ENCODE measurements at places on chromosomes 5 and 9.

DNA sequence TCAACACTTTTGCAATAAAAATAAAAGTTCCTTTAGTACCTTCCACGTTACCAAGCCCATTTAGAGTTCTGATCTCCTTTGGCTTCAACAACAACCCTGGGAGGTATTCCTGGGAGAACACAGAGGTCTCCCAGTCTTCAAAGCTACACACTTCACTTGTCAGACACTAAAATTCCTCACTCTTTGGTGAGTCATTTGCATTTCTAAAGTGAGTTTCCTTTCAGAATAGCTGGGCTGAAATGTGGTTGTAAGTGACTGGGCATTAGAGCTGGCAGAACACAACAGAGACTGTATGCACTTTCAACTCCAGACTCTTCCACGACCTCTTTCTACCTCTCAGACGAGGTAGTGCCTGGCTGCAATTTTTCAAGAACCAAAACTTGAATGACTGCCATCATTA, 11.5 kb upstream of the F2RL1 start:
- H3K27ac ChIP-seq, result peak overlapping the region; percentile 35
- no peaks in the 10 kb centered on the region for H3K27me3 ChIP-seq
- no peak for DNase-seq
- peaks cover 45% of the 10 kb centered on the region for H3K4me1 ChIP-seq
- no peaks in the 10 kb centered on the region for H3K36me3 ChIP-seq

DNA sequence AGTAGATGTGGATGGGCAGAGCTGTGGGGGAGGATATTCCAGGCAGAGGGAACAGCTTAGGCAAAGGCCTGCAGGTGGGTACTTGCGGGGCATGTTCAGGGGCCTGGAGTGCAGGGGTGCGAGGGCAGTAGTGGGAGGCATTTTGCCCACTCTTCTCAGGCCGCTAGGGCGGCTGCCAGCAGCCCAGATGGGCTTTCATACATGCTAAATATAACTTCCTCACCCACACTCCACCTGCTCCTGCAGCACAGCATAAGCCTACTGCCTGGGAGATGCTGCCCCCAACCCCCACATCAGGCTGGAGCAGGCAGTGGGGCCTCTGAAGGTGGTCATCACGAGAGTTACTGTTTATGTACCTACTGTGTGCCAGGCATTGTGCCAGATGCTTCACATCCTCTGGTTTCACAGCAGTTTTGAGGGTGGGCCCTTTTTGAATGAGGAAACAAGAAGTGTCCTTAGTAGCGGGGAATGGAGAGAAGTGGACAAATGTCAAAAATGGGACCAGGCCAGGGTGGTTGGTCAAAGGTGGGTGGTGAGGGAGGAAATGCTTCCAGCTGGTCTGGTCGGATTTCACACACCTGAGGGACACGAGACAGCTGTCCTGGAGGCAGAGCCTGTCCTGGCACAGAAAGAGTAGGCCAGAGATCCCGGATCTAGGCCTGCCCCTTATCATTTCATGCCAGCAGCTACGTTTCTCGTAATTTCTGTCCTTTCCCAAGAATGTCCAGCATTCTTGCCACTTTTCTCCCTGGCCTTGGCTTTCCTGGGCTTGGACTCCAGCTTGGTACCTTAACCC, 12.1 kb downstream of the RGS14 start:
- H3K36me3 ChIP-seq, result no peaks in the 10 kb centered on the region
- H3K4me1 ChIP-seq, result peaks cover 25% of the 10 kb centered on the region

- no peak for DNase-seq
- no peak overlapping the region for H3K4me3 ChIP-seq
- H3K27me3 ChIP-seq, result no peaks in the 10 kb centered on the region
- no peaks in the 10 kb centered on the region for H3K36me3 ChIP-seq
- H3K4me1 ChIP-seq, result no peaks in the 10 kb centered on the region
- no peak overlapping the region for H3K27ac ChIP-seq
Observed at GRCh38 chr9:98864281-98865174, 57.1 kb downstream of the GALNT12 start.

GRCh38 chr5:179061025-179061424, 852 bp downstream of the ZNF354C start:
- no peak for DNase-seq
- no peaks in the 10 kb centered on the region for H3K4me1 ChIP-seq
- H3K4me3 ChIP-seq, result no peak overlapping the region
- H3K27ac ChIP-seq, result no peak overlapping the region
- no peaks in the 10 kb centered on the region for H3K36me3 ChIP-seq

- H3K27ac ChIP-seq, result no peak overlapping the region
- no peak for DNase-seq
- H3K27me3 ChIP-seq, result no peaks in the 10 kb centered on the region
- H3K4me3 ChIP-seq, result no peak overlapping the region
- peaks cover 16% of the 10 kb centered on the region for H3K4me1 ChIP-seq
Observed at GRCh38 chr5:14753947-14754346, 89.4 kb downstream of the OTULIN start.

DNA sequence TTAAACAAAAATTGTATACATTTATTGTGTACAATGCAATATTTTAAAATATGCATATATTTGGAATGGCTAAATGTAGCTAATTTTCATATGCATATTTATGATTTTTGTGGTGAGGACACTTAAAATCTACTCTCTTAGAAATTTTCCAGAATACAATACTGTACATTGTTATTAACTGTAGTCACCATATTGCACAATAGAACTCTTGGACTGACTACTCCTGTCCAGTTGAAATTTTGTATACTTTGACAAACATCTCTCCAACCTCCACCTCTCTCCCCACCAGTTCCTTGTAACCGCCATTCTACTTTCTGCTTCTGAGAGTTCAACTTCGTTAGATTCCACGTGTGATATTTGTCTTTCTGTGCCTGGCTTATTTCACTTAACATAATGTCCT, 49.2 kb upstream of the TAF11L2 start:
- 0 out of 2 replicates have a peak, but pooled peaks cover 4% of the 10 kb centered on the region for H3K4me1 ChIP-seq
- no peaks in the 10 kb centered on the region for H3K36me3 ChIP-seq
- no peak for DNase-seq
- no peaks in the 10 kb centered on the region for H3K27me3 ChIP-seq
- no peak overlapping the region for H3K27ac ChIP-seq

DNA sequence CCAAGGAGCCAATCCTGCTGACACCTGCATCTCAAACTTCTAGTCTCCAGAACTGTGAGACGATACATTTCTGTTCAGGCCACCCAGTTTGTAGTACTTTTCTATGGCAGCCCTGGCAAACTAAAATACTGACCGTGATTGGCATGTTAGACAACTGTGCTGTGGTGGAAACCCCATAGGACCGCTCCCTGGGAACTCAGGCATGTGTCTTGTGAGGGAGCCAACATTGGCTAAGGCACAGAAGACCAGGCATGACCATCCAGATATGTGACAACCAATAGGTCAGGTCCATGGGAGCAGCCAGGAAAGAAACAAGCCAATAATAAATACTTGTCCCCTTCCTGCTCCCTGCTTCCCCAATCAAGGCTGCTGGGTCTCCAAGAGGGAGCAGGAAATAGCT, 101.4 kb upstream of the MPDZ start:
- no peaks in the 10 kb centered on the region for H3K4me1 ChIP-seq
- DNase-seq, result no peak
- H3K27ac ChIP-seq, result no peak overlapping the region
- no peaks in the 10 kb centered on the region for H3K27me3 ChIP-seq

- H3K27ac ChIP-seq, result peak overlapping the region; percentile 43
- H3K4me1 ChIP-seq, result no peaks in the 10 kb centered on the region
- no peak overlapping the region for H3K4me3 ChIP-seq
- no peaks in the 10 kb centered on the region for H3K36me3 ChIP-seq
Observed at GRCh38 chr9:35569206-35569605, 35.9 kb upstream of the TESK1 start.

DNA sequence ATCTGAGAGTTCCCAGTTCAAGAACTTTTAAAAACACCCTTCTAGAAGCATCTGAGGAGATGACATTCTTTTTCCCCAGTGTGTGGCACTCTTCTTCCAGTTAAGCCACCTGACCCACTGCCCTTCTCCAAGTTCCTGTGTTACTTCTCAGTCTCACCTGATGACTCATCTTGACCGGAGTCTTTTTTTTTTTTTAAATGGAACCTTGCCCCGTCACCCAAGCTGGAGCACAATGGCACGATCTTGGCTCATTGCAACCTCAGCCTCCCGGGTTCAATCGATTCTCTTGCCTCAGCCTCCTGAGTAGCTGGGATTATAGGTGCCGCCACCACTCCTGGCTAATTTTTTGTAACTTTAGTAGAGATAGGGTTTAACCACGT, 224.1 kb upstream of the DAB2 start:
- no peak overlapping the region for H3K27ac ChIP-seq
- no peak overlapping the region for H3K4me3 ChIP-seq
- 0 out of 2 replicates have a peak, but pooled peaks cover 3% of the 10 kb centered on the region for H3K4me1 ChIP-seq
- H3K36me3 ChIP-seq, result no peaks in the 10 kb centered on the region

DNA sequence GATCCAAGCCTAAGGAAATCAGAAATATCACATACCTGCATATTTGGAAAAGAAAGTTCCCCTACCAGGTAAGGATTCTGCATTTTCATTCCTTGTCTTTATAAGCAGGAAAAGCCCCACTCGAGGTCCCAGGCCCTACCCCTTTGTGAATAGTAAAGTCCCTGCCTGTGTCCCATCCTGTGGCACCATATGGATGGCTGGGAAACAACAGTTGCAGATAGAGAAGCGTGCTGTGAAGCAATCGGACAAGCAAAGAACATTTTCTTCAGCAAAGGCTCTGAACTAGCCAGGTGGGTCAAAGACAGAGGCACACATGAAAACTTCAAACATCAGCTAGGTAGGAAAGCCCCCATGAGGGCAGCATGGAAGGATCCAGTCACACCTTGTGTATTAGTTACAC, 169.3 kb downstream of the NR2F1-AS1 start:
- H3K4me1 ChIP-seq, result no peaks in the 10 kb centered on the region
- H3K27me3 ChIP-seq, result no peaks in the 10 kb centered on the region
- H3K4me3 ChIP-seq, result no peak overlapping the region
- no peak overlapping the region for H3K27ac ChIP-seq
- no peak for DNase-seq
- H3K36me3 ChIP-seq, result no peaks in the 10 kb centered on the region

DNA sequence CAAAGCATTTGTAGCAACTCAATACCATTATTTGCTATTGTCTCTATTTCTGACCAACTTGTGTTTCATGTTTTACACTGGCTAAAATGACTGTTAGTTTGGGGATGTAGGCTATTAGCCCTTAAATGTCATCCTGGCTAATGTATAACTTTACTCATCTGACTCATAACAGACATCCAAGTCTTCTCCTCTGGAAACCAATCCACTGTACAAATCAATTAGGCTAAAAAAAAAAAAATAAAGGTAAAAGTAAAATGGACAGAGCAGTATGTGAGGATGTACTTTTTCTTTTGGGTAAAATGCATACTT, 20.6 kb downstream of the MEGF9 start:
- no peaks in the 10 kb centered on the region for H3K27me3 ChIP-seq
- no peaks in the 10 kb centered on the region for H3K36me3 ChIP-seq
- no peak for DNase-seq
- H3K4me1 ChIP-seq, result no peaks in the 10 kb centered on the region

GRCh38 chr9:115015018-115015635, 84.7 kb upstream of the TNFSF8 start:
- H3K4me3 ChIP-seq, result no peak overlapping the region
- peak; percentile 60 for DNase-seq
- no peaks in the 10 kb centered on the region for H3K27me3 ChIP-seq
- no peaks in the 10 kb centered on the region for H3K36me3 ChIP-seq
- no peak overlapping the region for H3K27ac ChIP-seq
- H3K4me1 ChIP-seq, result peaks cover 20% of the 10 kb centered on the region

DNA sequence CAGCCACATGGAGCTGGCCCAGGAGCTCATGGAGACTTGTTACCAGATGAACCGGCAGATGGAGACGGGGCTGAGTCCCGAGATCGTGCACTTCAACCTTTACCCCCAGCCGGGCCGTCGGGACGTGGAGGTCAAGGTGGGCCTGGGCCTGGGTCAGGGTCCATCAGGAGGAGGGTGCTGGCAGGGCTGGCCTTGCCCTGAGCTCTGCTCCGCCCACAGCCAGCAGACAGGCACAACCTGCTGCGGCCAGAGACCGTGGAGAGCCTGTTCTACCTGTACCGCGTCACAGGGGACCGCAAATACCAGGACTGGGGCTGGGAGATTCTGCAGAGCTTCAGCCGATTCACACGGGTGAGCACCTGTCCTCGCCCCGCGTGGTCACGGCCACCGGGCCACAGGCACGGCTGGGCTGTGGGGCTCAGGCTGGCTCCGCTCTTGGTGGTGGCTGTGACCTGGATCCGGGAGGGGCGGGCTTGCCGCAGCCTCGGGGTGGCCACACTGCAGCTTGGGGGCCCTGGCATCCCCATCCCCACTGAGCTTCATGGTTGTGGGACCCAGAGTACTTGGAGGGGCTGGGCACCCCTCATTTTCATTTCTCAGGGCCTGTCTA, 7.1 kb downstream of the DPP7 start:
- no peaks in the 10 kb centered on the region for H3K27me3 ChIP-seq
- no peak overlapping the region for H3K27ac ChIP-seq
- DNase-seq, result no peak
- peaks cover 14% of the 10 kb centered on the region for H3K36me3 ChIP-seq
- H3K4me1 ChIP-seq, result no peaks in the 10 kb centered on the region

GRCh38 chr9:137383081-137383783, 39.7 kb downstream of the EXD3 start:
- H3K36me3 ChIP-seq, result no peaks in the 10 kb centered on the region
- H3K4me3 ChIP-seq, result no peak overlapping the region
- no peaks in the 10 kb centered on the region for H3K4me1 ChIP-seq
- peak; percentile 26 for DNase-seq

GRCh38 chr5:53087621-53088121, 21.9 kb downstream of the MOCS2 start:
- no peak for DNase-seq
- H3K4me3 ChIP-seq, result no peak overlapping the region
- no peaks in the 10 kb centered on the region for H3K36me3 ChIP-seq
- H3K4me1 ChIP-seq, result no peaks in the 10 kb centered on the region
- no peaks in the 10 kb centered on the region for H3K27me3 ChIP-seq

- no peak overlapping the region for H3K4me3 ChIP-seq
- no peaks in the 10 kb centered on the region for H3K4me1 ChIP-seq
- H3K27me3 ChIP-seq, result no peaks in the 10 kb centered on the region
- no peak overlapping the region for H3K27ac ChIP-seq
- DNase-seq, result no peak
- H3K36me3 ChIP-seq, result no peaks in the 10 kb centered on the region
Observed at GRCh38 chr9:19770973-19771372, 17.9 kb downstream of the SLC24A2 start.

DNA sequence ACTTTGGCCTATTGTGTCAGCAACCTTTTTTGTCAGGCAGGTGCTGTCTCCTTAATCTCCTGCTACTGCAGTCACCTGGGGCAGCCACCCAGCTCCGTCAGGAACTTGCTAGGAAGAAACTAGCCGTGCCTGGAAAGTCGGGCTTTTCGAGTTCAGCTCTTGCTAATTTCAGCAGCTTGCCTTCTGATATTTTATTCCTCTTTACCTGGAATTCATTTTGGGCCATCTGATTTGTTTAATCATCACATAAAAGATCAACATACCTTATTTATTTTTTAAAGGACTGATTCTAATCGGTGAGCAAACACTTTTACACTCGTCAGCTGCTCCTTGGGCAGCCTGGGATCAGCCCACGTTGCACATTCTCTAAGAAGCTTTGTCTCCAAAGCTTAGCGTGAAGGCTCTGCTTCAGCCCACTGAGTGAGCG, 42.2 kb downstream of the PRLR start:
- H3K27me3 ChIP-seq, result no peaks in the 10 kb centered on the region
- H3K4me3 ChIP-seq, result no peak overlapping the region
- H3K27ac ChIP-seq, result no peak overlapping the region
- peaks cover 11% of the 10 kb centered on the region for H3K4me1 ChIP-seq
- H3K36me3 ChIP-seq, result no peaks in the 10 kb centered on the region

GRCh38 chr5:157523976-157524375, 51.6 kb downstream of the ADAM19 start:
- H3K27ac ChIP-seq, result no peak overlapping the region
- no peaks in the 10 kb centered on the region for H3K4me1 ChIP-seq
- H3K36me3 ChIP-seq, result no peaks in the 10 kb centered on the region
- no peak for DNase-seq
- H3K27me3 ChIP-seq, result no peaks in the 10 kb centered on the region
- no peak overlapping the region for H3K4me3 ChIP-seq

GRCh38 chr5:109354761-109355160, 55.0 kb downstream of the PJA2 start:
- DNase-seq, result no peak
- H3K27me3 ChIP-seq, result no peaks in the 10 kb centered on the region
- H3K36me3 ChIP-seq, result peaks cover 3% of the 10 kb centered on the region
- no peak overlapping the region for H3K4me3 ChIP-seq
